NCI-H2107 (cell line): ENCODE measurements at places on chromosomes 6 and 20.

- DNase-seq, result no peak
These were observed 82.2 kb downstream of the ANKRD60 start for GRCh38 chr20:58146081-58146745.

GRCh38 chr6:47182291-47182957 lies 127.3 kb downstream of the TNFRSF21 start:
- no peak for DNase-seq

DNA sequence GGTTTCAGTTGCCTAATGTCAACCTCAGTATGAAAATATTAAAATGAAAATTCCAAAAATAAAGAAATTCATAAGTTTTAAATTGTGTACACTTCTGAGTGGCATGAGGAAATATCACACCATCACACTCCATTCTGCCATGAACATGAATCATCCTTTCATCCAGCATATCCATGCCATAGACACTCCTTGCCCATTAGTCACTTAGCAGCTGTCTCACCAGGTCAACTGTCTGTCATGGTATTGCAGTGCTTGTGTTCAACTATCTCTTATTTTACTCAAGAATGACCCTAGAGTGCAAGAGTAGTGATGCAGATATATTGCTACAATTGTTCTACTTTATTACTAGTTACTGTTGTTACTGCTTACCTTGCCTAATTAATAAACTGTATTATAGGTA lies 712.4 kb downstream of the EPHA7 start:
- DNase-seq, result no peak

GRCh38 chr6:32116674-32117073 lies 7.5 kb upstream of the TNXB start:
- no peak for DNase-seq

DNA sequence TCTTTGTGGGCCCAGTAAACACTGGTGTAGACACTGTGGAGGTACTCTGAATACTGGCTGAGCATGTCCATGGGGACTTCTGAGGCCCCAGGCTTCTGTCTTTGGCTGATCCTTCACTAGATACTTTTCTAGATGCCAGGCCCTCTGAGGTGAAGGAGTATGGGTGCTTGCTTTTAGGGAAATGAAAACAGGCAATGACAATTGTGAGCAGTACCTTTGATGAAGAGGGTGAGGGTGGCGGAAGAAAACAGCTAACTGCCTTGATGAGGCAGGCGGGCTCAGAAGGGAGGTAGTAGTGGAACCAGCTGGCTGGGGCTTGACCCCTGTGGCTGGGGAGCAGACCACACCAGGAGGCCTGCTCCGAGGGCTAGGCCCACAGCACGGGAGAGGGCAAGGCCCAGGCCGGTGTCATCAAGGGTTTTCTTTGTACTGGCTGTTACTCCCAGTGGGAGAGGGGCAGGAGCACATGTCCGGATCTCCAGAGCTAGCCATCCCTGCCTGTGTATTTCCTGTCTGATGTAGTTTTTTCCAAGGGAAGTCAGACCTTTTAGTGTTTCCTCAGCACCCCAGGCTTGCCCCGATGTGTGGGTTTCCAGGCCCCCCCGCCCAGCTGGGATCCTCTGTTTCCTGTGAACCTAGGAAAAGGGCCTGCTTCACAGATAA lies 3.9 kb downstream of the PLCG1 start:
- DNase-seq, result no peak

- DNase-seq, result no peak
These were observed 152.3 kb downstream of the OR2B2 start for GRCh38 chr6:27759930-27760329.

DNA sequence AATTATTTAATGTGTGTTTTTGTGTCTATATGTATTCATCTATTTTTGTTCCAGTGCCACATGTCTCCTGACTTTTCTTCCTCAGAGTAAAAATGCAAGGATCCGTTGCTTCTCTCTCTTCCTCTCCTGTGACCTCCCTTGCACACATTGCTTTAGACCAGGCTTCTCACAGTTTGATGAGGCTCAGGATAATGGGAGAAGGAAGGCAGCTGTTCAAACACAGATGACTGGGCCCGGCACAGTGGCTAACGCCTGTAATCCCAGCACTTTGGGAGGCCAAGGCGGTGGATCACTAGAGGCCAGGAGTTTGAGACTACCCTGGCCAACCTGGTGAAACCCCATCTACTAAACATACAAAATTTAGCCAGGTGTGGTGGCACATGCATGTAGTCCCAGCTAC lies 241.9 kb downstream of the SAMD5 start:
- no peak for DNase-seq
